ENCODE measurements at places on chromosomes 3 and 15.
A peak's percentile ranks its signal among the peaks of the same experiment; 100 is the strongest.

DNA sequence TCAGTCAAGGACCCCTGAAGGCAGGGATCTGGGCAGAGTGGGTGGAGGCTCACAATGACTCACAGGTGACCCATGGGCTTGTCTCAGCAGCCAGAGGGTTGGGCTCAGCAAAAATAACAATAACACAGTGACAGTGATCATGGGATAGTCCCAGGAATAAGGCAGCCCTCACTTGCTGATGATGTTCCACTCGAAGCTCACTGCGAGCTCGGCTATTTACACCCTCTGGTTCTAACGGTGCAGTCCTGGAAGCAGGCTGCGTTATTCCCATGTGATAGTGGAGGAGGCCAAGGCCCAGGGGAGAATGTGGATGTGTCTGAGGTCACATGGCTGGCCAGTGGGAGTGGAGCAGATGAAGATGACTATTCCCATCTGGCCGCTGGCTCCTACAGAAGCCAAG lies 16.2 kb downstream of the CCDC33 start:
- DNase-seq, result no peak

GRCh38 chr3:139416275-139416674 lies 26.8 kb upstream of the COPB2 start:
- DNase-seq, result no peak

- no peak for DNase-seq
Observed at GRCh38 chr3:168034152-168034928, 61.4 kb downstream of the GOLIM4 start.

- no peak for DNase-seq
Observed at GRCh38 chr3:45611628-45612081, 17.1 kb downstream of the LIMD1 start.

GRCh38 chr3:117409701-117410459 lies 700.3 kb downstream of the TUSC7 start:
- DNase-seq, result peak; percentile 20

- DNase-seq, result peak; percentile 29
Observed at GRCh38 chr3:32004113-32004765, 22.7 kb downstream of the ZNF860 start.

- DNase-seq, result no peak
Observed at GRCh38 chr3:12719541-12719940, 39.5 kb downstream of the TMEM40 start.

GRCh38 chr3:11238880-11239279 lies 33.3 kb upstream of the ATG7 start:
- peak; percentile 95 for DNase-seq

DNA sequence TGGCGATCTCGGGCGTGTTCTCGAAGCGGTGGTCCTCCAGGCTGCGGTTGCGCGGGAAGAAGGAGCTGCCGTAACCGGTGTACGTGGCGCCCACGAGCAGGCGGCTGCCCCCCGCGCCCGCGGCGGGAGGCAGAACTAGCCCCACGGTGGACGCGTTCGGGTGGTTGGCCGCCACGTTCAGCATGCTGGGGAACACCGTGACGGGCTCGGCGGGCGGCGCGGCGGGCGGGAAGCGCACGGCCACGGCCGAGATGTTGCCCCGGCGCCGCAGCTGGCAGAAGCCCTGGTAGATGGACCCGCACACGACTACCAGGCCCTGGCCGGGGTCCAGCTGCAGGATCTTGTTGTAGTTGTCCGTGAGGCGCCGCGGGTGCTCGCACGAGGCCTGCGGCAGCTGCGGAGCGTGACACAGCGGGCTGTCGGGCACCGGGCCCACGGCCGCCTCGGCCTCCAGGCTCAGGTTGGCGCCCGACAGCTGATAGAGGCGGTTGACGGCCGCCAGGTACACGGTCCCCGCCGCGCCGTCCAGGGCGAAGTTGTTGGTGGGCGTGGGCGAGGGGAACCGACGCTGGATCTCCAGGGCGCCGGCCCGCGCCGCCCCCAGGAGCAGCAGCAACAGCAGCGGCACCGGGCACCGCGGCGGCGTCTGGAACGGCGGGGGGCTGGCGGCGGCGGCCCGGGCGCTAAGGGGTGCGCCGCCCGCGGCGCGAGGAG lies 397 bp downstream of the PLXND1 start:
- peak; percentile 8 for DNase-seq

DNA sequence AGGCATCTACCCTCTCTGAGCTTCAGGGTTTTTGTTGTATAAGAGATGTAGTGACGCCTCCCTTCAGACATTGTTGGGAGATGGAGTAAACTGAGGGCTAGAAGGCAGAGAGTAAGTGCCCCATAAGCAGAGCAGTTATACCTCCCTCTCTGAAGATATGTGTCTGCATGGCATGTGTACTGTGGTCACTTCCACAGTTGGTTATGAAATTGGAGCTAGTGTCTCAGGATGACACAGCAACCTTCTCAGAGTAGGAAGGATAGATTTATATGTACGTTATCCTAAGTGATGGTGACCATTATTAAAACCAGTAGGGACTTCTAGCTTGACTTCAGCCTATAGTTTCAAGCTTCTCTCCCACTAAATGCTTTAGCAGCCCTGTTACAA lies 17.9 kb downstream of the PXK start:
- DNase-seq, result no peak

GRCh38 chr15:90131848-90132247 lies 29.6 kb upstream of the IDH2 start:
- DNase-seq, result no peak

DNA sequence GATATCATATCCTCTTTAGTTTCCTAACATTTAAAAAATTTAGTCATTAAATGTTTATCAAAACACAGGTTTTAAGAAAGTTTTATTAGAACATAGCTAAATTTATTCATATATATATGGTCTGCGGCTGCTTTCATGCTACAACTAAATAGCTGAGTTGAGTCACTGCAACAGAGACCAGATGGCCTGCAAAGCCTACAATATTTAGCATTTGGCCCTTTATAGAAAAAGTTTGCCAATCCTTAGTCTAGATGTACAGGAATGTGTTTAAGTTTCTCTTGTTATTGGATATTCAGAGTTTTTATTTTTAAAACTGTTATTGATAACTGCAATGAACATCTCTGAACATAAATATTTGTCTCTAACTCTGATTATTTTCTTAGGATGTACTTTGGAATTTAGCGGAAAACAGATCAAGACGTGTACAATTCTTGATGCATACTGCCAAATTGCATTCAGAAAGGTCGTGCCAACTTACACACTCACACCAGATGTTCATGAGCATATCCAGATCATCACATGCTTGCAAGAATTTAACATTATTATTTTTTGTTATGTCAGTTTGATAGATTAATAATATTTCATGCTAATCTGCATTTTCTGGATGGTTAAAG lies 157.9 kb downstream of the STAC start:
- no peak for DNase-seq

- no peak for DNase-seq
Observed at GRCh38 chr3:71304247-71304646, 279.3 kb downstream of the FOXP1 start.

- DNase-seq, result no peak
Observed at GRCh38 chr3:89841041-89841440, 733.6 kb downstream of the EPHA3 start.

DNA sequence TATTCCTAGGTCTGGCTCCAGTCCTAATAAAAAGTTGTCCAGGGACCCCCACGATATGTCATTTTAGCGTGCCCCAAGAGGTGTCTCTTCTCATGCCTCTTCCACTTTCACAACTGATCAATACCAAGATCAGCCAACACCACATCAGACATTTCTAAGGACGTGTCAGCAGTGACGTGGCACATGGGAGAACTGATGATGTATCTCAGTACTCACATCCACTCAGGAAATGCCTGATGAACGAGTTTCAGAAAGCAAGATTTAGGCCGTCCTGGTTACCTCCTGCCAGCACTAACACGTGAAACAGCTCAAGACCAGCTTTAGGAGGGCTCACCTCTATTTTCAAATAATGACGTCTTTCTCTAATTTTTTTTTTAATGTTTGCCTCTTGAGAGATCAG lies 19.6 kb downstream of the VGLL4 start:
- no peak for DNase-seq

GRCh38 chr3:152269056-152269830 lies 514 bp downstream of the MBNL1 start:
- DNase-seq, result peak; percentile 78

DNA sequence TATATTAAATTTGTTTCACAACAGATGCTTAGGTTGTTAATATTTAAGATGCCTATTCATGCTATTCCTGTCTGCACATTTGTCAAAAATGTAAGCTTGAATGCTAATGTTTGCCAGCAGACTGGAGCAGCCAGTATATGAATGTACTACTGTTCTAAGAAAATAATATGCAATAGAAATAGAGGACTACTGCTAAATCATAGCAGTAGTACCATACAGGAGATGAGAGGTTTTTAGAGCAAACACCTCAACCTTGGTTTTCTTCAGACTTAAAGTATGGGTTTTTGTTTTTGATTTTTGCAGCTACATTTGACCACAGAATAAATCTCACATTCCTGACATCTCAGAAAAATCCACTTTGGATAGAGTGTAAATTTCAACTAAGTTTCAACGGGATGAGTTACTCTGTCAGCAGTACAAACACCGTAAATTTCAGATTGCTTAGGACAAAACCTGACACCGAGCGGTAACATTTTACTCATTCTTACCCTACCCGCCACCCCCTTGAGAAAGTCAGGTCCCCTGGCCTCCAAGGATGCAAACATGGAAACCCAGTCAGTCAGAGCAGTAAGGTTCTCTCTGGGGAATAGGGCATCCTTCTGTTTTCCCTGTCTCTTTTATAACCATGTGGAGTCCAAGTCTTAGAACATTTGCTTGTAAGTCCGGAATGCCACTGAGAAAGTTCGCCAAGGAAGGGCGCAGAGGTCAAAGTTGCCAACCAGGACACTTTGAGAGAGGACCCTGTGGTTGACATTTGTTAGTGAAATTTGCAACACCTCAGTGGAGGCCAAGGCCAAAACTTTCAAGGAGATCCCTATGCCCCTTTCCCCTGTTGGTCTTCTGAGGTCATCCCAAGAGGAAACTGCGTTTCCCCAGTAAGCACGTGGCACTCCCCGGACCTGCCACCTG lies 17.9 kb upstream of the SATB1 start:
- DNase-seq, result no peak

GRCh38 chr15:96325541-96326327 lies 4.8 kb upstream of the NR2F2 start:
- DNase-seq, result no peak

- no peak for DNase-seq
Observed at GRCh38 chr3:122676759-122677158, 3.9 kb upstream of the PARP14 start.

GRCh38 chr3:105649480-105649879 lies 219.3 kb downstream of the CBLB start:
- no peak for DNase-seq

DNA sequence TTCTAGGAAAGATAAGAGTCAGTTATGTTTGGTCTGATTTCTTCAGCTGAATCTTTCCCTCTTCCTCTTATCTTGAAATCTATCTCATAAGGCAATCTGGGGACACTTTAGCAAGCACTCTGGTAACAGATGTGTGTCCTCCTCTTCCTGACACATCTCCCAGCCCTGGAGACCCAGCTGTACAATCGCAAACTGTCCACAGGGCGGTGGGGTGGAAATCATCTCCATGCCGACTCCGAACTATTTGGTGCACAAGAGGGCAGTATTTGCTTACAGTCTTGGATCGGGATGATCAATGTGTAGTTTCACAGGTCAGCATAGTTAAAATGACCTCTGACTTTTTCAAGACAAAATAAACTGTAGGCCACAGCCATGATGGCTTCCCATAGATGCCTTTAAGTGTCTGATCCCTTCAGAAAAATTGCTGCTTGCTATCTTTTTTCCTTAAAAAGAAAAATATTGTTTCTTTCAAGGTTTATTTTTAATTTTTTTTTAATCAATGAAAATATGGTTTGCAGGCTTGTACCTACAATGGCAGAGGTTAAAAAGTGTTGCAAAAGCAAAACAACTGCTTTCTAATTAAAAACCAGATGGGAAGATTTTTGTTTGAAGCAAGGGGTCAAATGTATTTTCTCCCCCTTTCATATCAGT lies 17.7 kb downstream of the EEFSEC start:
- peak; percentile 52 for DNase-seq

GRCh38 chr3:43247561-43248184 lies 38.7 kb upstream of the SNRK start:
- DNase-seq, result no peak

DNA sequence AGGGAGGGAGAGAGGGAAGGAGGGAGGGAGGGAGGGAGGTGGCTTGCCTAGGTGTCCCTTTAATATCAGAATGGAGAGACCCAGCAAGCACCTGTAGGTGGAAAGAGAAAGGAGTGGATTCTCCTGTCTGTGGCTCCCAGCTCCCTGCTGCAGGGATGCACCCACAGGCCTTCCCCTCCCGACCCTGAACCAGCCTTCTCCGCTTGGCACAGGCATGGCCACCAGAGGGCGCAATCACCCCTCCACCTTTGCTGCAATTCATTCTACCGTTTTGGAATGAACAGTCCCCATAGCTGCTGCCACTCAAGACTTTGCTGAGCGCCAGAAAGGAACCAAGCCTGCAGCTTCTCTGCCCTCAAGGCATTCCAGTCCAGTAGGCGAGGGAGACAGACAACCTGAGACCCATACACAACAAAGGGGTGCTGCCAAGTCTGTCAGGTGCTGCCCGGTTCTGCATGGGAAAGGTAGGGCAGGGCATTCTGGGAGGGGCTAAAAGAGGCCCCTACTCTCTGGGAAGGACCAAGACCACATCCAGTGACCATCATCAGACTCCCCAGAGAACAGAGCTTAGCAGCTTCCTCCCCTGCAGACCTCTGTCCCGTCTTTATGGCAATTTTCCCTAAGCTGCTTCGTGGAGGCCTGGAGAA lies 4.9 kb downstream of the TLR9 start:
- DNase-seq, result no peak

GRCh38 chr3:156795890-156796481 lies 30.2 kb upstream of the LEKR1 start:
- DNase-seq, result no peak

DNA sequence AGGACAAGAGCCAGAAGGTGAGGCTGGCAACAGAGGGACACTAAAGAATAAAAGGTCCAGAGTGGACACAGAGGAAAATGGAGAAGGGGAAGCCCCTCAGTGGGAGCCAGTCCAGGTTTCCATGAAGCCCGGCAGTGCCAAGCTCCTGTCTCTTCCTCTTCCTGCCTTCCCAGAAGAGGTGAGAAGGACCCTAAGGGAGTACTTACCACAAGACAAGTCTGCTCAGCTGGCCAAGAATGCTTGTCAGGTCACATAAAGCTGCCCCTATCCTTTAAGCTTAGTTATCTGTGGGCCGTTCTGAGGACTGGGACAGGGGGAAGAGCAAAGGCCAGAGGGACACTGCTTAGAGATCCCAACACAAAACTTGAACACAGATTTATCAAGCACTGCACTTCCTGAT lies 100.2 kb downstream of the RYK start:
- no peak for DNase-seq

- no peak for DNase-seq
Observed at GRCh38 chr15:72958634-72959033, 93.6 kb upstream of the NEO1 start.

- no peak for DNase-seq
Observed at GRCh38 chr3:151526757-151527156, 65.9 kb upstream of the IGSF10 start.
